ENCODE measurements at places on chromosomes 3 and 15.

GRCh38 chr3:46509661-46510187 is 11.9 kb downstream of the RTP3 start:
- no peak for DNase-seq

DNA sequence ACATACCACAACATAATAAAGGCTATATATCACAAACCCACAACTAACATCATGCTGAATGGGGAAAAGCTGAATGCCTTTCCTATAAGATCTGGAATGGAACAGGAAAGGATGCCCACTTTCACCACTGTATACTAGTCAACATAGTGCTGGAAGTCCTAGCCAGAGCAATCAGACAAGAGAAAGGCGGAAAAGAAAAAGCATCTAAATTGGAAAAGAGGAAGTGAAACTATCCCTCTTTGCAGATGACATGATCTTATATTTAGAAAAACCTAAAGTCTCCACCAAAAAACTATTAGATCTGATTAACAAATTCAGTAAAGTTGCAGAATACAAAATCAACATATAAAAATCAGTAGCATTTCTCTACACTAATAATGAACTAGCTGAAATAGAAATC is 14.6 kb upstream of the PIK3CA start:
- no peak for DNase-seq

DNA sequence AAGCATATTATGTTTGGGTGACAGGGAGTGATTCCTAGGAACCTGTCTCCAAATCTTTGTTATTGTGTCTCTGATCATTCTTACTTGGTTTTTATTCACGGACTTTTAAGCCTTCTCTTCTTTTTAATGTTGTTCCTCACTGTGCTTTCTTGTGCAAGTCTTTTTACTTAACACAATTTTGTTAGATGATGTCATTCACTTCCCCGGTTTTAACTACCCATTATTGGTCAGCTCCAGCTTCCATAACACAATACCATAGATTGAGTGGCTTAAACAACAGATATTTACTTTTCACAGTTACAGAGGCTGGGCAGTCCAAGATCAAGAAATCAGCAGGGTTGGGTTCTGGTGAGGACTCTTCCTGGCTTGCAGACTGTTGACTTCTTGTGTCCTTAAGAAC is 436.3 kb upstream of the CBLB start:
- no peak for DNase-seq

GRCh38 chr3:130480736-130481135 is 36.2 kb upstream of the COL6A6 start:
- DNase-seq: no peak

GRCh38 chr15:84598993-84599392 is 1.8 kb upstream of the ZSCAN2 start:
- DNase-seq: peak; percentile 50

DNA sequence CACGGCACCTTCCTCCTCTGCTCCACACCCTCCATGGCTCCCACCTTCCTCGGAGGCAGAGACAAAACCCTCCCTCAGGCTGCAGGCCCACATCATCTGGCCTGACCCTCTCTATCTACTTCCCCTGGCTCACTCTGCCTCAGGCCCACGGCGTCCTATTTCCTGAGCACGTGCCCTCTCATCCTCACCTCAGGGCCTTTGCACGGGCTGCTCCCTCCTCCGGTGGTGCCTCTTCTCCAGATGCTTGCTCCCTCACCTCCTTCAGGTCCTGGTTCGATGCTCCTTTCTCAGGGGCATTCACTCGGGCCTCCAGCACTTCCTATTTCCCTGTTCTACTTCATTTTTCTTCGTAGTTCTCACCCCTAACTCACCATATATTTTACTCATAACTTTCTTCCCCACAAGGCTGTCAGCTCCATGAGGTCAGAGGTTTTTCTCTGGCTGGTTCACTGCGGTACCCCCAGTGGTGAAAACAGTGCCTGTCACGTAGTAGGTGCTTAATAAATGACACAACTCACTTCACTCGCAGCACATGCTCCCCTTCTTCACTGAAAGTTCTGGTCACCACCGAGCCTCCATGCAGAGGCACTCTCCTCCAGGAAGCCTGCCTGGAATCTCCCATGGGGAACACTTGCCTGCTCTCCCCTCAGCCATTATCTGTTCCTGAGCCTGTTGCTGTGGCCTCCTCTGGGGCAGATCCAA is 130.7 kb downstream of the WNT7A start:
- DNase-seq: no peak

DNA sequence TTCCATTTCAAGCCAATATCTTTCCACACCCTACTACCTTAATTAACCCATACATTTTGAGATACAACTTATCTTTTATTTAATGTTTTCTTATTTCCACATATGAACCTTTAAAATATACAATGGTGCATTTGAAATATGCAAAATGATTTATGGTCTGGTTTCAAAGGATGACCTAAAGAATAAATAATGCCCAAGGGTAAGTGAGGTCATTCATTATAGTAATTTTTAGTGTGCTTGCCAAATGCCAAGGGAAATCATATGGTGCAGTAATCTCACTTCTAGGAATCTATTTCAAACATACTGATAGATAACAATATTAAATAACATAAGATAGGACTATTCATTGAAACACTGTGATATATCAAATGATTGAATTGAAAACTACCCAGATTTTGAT is 1055.4 kb downstream of the AGBL1 start:
- no peak for DNase-seq

DNA sequence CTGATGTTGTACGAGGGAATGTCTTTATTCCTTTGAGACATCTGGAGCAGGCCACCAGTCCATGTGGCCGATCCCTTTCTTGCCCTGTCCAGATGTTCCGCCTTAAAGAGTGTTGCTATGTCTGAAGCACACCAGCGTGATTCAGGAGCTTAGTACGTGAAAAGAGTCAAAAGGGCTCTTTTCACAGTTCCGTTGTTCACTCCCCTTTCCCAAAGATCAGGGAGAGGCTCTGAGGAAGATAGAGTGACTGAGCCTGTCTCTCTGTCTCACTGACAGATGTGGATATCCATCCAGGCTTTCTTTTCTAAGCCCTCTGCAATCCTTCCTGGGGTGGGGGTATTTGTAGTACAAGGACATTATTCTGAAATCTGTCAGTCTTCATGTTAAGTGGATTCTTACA is 262.5 kb upstream of the LRTM1 start:
- no peak for DNase-seq

DNA sequence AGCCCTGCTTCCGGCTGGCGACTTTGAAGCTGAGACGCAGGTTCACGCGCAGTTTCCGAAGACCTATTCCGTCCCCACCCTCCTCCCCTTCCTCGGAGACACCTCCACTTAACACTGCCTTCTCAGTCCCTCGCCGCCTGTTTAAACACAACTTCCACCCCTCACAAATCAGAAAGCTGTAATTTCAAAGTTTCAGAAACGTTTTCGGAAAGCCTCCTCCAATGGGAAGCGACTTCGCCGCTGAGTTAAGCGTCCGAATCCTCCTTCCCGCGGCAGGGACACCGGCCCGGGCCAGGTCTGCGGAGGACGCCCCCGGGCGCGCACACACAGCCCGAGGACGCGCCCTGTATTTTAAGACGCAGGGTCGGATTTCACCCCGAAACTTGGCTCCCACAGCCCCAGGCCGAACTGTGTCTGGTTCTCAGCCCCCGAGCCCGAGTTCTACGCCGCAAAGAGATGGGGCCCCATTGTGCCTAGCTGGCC is 559 bp upstream of the LRRN1 start:
- peak; percentile 46 for DNase-seq

- DNase-seq: no peak
Measured at GRCh38 chr3:170128977-170129431, 52.5 kb downstream of the PHC3 start.

DNA sequence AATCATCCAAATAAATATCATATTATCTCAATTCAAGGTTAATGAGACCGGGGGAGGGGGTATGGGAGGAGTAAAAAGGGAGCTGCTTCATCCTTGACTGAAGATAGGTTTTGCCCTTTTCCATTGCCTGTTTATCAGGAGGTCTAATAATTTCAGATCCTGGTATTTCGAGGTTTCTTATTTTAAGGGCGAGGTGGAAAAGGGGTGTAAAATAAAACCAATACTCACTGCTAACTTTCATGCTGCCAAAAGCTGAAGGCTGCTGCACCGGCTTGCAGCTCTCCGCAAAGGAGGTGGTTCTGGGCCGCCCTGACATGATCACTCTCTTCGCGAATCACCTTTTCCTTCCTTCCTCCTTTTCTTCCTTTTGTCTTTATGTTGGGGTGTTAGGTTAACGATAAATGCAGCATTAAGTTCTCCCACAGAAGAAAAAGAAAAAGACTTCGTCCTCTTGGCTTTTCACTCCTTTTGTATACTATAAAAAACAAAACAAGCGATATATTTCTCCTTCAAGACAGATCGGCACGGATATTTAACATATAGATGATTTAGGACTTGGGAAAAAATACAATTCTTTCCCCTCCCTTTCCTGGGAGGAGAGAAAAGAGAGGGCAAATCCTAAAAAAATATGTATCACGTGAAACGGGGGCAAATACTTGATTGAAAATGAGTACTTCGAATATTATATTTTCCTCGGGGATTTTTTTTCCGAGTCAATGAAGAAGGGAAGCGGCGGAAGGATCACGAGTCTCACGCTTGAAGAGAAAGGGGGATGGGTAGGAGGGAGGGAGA is 932 bp downstream of the GSK3B start:
- peak; percentile 25 for DNase-seq

GRCh38 chr15:75785771-75786574 is 57.3 kb upstream of the UBE2Q2 start:
- DNase-seq: no peak

DNA sequence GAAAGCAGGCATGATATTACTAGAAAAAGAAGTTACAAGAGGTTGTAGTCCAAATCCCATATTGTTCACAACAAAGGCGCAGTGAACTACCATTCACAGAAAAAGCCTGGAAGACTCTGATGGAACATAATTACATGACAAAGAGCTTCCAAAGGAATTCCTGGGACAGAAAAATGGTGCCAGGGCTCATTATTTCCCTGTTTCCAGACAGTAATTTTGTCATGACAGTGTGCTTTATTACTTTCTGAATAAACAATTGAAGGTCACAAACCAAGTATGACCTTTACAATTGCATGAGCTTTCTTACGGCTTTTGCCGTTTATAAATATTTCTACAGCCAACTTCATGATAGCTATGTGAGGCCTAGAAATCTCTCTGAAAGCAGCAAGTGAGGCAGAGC is 61.0 kb downstream of the CYFIP1 start:
- no peak for DNase-seq

DNA sequence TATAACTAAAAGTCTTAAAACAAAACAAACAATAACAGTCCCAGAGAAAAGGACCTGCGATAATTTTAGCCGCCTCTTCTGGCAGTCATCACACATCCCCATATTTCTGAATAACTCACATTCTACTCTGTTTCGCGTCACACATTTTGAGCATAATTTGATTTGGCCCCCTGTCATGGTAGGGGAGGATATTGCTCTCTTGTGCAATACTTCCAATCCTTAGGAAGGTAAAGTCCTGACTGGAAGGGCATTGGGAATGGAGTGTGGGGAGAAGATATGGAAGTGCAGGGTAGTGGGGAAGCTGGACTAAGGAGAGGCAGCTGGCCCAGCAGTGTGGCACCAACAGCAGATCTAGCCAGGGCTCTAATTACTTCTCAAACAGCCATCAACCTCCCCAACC is 11.3 kb upstream of the FSIP1 start:
- DNase-seq: no peak
